CD4-positive, CD25-positive, alpha-beta regulatory T cell (primary cell): ENCODE measurements at places on chromosomes 7 and 10. TPM values are rescaled to one million over a fixed set of nuclear protein-coding genes. Genes with fewer than 3 reads are reported as not detected.

Gene GALNT11
- polyA plus RNA-seq: 27.1 TPM

Gene ACTL6B
- polyA plus RNA-seq: not detected

Gene PIP
- not detected for polyA plus RNA-seq

Gene GLRX3
- polyA plus RNA-seq: 123 TPM

Gene RTKN2
- 64.2 TPM for polyA plus RNA-seq

Gene PHKG1
- 0.41 TPM for polyA plus RNA-seq

Gene C7orf57
- polyA plus RNA-seq: not detected

Gene MOSPD3
- polyA plus RNA-seq: 13.8 TPM

Gene ATP5F1C
- 432 TPM for polyA plus RNA-seq

Gene CUBN
- polyA plus RNA-seq: 0.10 TPM

Gene TMEM270
- polyA plus RNA-seq: not detected

Gene CDNF
- 2.1 TPM for polyA plus RNA-seq

- no peak for DNase-seq
These were observed 27.9 kb downstream of the WIPI2 start for GRCh38 chr7:5217851-5218331.

DNA sequence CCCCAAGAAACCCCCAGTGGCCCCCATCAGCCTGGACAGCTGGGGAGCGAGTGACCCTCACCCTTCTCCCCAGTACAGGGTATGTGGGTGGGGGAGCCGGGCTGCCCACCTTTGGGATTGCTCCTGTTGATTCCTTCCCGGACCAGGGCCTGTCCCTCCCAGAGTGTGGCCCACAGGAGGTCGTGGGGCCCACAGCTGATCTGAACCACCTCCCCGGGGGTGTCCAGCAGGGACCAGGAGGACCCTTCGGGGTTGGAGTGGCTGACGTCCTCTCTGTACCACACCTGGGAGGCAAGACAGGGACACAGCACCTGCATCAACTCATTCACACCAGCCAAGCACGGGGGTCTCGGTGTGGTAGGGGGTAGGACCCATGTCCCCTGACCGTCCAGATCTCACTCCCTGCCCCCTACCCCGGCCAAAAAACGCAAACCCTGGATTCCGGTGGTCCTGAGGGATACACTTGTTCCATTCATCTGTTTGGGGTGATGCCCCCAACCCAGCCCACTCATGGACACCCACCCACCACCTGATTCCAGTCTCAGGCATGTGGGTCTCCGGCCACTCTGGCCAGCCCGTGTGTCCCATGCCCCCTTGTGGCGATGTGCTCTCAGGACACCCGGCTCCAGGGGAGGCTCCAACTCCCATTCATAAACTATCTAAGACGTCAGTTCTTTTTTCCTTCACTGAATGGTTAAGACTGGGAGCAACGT, 10.9 kb downstream of the TECPR1 start:
- peak; percentile 24 for DNase-seq

DNA sequence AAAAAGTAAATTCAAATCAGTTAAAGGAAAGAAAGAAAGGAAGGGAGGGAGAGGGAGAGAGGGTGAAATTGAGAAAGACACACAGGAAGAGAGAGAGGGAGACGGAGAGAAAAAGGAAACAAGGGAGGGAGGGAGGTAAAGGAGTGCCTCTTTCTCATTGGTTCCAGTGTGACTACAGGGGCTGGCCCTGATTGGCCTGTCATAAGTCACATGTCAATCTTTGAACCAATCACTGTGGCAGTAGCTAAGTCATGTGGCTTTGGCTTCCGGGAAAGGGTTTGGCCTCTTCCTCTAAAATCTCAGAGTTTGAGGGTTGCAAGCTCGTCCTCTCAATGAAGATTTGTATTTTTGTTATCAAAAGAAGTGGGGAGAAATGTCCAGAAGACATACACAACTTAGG, 150.2 kb downstream of the RAB11FIP2 start:
- no peak for DNase-seq

DNA sequence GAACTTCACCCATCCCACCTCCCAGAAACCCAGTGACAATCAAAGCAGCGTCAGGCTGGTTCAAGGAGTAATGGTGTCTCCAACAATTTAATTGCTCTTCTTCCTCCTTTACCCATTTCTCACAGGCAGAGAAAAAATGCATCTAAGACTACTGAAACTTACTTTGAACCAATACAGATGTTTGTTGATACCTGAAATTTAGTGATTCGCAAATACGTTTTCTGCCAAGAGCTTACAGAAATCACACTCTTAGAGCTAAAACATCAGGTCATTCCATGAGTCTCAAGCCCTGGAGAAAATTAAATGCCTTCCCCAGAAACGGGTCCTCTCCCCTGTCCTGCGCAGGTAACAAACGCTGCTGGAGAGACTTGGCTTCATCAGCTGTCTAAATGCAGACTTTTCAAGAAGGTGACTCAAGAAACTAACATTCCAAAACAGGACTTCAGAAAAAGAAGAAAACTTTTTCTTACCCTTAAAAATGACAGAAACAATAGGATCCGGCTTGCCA, 443 bp downstream of the MYOF start:
- no peak for DNase-seq

DNA sequence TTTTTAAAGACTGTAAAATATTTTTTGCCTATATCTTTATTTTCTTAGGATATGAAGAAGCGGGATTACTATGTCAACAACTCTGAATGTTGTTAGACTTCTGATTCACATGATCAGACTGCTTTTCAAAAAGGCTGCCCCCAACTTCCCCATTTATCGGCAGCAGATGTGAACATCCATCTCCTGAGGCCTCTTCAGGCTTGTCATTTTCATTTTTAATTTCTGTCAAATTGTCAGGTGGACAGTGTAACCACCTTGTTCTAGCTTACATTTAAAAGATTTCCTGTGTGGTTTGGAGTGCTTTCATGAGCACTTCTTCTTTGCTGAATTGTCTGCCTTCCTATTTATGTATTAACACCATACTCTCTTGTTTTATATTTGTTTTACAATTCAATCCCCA, 78.8 kb upstream of the GSDME start:
- peak; percentile 61 for DNase-seq

GRCh38 chr7:140639366-140640053, 1.1 kb downstream of the DENND2A start:
- no peak for DNase-seq

DNA sequence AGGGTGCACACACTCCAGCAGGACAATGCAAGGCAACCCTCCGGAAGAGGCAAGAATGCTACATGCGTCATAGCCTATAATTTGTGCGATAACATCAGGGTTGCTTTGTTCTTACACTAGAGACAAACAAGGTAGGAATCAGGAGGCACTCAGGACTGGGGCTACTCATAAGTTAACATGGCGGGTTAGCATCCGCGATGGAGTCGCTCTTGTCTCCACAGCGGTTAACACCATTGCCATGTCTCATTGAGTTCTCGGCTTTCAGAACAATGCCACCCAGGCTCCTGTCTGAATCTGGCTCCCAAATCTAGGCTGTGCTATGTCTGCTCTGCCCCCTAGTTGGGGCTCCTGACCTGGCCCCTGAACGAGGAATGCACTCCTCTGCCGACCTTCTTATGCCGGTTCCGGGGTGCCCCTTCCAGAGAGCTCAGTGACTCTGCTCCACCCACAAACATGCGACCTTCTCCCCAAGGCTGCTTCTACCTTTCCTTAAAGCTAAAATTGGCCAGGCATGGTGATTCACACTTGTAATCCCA, 24.9 kb upstream of the SLF2 start:
- DNase-seq: no peak

GRCh38 chr7:131605280-131605878, 49.0 kb upstream of the PODXL start:
- no peak for DNase-seq

GRCh38 chr10:101778781-101779543, 3.0 kb upstream of the FGF8 start:
- DNase-seq: peak; percentile 47

DNA sequence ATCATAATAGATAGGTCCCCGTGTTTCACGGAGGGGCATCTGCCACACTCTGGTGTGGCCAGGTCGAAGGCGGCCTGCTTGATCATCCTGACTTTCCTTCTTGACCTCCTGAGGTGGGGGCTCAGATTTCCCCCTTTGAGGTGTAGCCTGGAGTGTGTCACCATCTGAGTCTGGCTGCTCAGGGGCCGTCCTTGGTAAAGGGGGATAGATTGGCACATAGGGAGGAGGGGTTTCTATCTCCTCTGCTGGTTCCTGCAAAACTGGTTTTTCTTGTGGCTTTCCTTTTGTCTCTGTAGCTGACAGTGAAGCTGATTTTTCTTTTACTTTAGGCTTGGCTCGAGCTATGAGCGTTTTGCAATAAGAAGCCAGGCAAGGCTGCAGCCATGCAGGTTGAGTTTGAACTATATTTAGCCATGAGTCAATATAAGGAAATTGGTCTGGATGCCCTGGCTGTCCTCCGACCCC, 7.1 kb upstream of the ZNF117 start:
- no peak for DNase-seq

- no peak for DNase-seq
These were observed 9.6 kb downstream of the UBTD1 start for GRCh38 chr10:97508342-97508741.

DNA sequence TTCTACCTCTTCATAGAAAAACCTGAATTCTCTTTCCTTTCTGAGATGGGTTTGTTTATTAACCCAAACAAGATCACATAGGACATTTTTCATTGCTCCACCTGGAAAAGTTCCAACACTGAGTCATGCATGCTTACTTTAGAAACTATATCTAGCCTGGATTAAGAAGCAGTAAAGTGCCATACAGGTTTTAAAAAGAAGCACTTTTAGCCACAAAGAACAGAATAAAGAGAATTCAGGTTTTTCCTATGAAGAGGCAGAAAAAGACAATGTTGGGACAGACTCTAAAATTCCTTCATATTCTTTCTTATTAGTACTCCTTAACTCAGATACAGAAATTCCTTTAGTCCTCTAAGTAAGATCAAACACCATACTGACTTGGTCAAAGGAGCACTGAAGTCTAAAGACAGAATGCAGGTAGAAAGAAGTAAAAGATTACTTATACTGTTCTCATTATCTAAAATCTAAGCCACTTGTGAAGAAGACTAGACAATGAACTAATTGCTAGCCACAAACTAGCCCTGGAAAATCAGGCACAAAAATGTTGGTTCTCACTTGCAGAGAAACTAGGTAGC, 241.3 kb downstream of the ANK3 start:
- DNase-seq: no peak

- DNase-seq: no peak
These were observed 86.3 kb downstream of the PRKCQ start for GRCh38 chr10:6493521-6494441.

DNA sequence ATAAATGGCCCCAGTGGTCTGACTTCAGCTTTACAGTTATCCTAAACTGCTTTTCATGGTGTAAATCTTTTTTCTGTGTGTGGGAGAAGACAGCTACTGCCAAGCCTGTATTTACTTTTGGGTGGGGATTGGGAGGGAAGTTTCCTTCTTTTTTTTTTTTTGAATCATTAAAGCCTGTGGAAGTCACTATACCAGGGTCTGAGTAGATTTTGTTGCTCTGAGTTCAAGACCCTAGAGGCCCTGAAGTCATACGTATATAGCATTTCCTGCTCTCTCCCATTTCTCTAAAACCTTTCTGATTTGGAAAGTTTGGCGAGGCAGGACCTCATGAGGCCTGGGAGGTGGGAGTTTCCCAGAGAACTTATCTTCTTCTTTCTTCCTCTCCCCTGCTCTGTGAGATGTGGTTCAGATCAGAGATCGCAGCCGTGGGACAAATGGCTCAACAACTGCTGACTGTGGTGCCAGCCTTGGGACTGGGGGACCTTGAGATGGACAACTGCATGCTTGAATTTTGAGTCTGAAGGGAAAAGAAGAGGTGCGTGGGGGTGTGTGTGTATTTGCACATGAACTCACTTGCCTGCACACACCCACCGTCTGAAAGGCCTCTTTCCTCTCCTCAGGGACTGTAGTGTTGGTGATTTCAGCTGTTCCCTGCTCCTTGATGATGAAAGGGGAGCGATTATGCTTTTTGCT, 18.1 kb downstream of the LRMDA start:
- DNase-seq: no peak

- DNase-seq: no peak
These were observed 145.0 kb downstream of the PTPN20 start for GRCh38 chr10:47056247-47056510.

- DNase-seq: no peak
These were observed 3.8 kb upstream of the KAT6B start for GRCh38 chr10:74822521-74823089.

DNA sequence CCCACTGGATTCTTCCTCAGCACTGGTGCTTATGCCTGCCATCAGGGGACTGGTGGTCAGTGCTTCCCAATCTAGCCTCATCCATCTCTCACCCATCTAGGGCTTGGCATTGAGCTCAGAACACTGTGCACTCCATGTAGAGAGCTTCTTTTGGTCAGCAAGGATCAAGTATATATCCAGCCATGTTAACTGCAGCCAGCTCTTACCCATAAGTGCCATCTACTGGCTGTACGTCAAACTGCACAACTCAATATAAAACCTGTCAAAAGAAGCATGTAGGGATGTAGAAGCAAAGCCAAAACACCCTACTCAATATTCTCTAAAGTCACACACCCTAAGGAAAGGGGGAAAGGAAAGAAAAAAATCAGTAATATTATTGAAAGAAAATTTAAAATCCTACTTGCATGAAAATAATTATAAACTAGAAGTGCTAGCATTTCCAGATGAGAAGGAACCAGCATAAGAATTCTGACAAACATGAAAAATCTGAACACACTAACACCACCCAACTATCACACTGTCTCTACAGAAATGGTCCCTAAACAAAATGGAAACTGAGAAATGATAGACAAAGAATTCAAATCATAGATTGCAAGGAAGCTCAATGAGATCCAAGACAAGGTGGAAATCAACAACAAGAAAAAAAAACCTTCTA, 531.1 kb upstream of the STEAP1 start:
- peak; percentile 9 for DNase-seq

DNA sequence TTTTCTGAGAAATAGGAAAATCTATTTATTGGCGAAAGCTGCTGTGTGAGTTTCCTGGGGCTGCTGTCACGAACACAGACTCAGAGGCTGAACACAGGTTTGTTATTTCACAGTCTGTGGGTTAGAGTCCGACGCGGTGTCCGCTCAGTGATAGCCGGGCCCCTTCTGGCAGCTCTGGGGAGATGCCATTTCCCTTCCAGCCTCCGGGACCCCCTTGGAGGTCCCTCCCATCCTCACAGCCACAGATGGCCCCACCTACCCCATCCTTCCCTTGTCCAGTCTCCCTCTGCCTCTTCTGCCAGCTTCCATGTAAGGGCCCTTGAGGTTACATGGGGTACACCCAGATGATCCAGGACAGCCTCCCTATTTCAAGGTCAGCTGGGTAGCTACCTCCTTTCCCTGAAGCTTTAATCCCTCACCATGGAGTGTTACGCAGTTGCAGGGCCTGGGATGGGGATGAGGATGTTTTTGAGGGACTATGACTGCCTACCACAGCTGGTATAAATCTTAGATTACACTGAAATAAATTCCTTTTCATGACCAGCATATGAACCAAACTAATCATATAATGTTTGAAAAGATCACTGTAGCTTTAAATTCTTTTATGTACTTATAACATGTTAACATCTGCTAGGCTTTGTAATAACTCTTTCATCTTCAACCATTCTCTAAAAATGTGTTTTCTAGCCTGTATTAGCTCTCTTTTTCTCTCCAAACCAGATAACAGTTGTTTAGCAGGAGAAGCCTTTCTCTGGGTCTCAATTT, 98.5 kb downstream of the WDR37 start:
- DNase-seq: no peak

- DNase-seq: no peak
These were observed 21.3 kb downstream of the CCDC71L start for GRCh38 chr7:106639476-106640334.

GRCh38 chr7:110780712-110781111, 310.2 kb upstream of the LRRN3 start:
- no peak for DNase-seq

GRCh38 chr10:129846991-129847391, 117.1 kb downstream of the EBF3 start:
- no peak for DNase-seq

- DNase-seq: no peak
These were observed 20.1 kb upstream of the TLX1 start for GRCh38 chr10:101110856-101111523.

- DNase-seq: no peak
These were observed 188.7 kb downstream of the ZNF716 start for GRCh38 chr7:57638666-57639065.
